Activated CD4-positive, alpha-beta T cell treated with anti-CD3 and anti-CD28 coated beads, Interleukin-2, amount 50 U/mL, for 48 hours (primary cell): ENCODE measurements at places on chromosomes 3 and 15.

DNA sequence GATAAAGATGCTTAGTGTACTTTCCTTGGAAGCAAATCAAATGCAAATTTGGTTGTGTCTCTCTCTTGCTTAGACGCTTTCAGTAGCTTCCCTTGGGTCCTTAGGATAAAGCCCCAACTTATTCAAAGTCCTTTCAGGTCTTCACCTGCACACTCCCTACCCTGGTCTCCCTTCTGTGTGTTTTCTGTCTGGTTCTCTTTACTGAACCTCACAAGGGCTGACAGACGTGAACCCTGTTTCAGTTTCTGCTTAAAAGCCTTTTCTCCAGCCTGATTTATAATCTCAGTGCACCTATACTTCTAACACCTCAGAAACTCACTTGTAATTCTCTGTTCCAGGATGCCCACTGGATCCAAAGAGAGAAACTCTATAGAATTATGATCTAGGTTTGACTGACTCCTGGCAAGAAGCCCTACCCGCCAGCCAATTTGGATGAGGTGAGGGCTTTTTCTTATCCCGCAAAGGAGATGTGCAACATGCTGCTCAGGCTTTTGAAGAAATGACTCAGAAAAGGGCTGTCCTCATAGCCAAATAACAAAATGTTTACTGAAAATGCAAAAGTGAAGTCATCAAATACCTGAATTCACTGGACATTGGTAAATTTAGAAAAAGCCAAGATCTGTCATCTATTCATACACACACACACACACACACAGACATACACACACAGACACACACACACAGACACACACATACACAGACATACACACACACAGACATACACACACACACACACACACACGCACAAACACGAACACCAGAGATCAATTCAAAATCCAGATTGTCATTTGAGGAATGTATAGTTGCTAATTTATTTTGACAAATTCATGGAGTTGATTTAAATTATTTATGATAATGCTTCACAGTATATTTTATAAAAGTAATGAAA is 102.4 kb upstream of the EOMES start:
- no peak for DNase-seq

GRCh38 chr15:92655178-92655995 is at the start of gene FAM174B:
FAM174B (minus strand) TSS chr15:92655775.
- DNase-seq: peak; percentile 45

DNA sequence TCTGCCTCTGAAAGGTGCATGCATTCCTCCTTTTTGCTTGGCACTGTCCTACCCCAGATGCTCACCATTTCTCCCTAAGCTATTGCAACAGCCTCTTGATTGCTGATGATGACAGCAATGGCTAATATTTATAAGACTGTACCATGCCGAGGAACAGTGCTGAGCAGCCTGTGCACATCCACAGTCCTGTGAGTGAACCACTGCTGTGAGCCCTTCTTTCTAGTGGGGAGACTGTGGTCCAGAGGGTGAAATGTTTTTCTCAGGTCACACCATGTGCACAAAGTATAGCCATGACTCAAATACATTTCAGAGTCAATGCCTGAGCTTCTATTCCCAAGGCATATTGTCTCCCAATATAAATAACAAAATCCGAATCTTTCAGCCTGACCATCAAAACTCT is 231.2 kb upstream of the LRTM1 start:
- DNase-seq: no peak

GRCh38 chr3:120637851-120638559 is 41.9 kb downstream of the NDUFB4 start:
- no peak for DNase-seq

DNA sequence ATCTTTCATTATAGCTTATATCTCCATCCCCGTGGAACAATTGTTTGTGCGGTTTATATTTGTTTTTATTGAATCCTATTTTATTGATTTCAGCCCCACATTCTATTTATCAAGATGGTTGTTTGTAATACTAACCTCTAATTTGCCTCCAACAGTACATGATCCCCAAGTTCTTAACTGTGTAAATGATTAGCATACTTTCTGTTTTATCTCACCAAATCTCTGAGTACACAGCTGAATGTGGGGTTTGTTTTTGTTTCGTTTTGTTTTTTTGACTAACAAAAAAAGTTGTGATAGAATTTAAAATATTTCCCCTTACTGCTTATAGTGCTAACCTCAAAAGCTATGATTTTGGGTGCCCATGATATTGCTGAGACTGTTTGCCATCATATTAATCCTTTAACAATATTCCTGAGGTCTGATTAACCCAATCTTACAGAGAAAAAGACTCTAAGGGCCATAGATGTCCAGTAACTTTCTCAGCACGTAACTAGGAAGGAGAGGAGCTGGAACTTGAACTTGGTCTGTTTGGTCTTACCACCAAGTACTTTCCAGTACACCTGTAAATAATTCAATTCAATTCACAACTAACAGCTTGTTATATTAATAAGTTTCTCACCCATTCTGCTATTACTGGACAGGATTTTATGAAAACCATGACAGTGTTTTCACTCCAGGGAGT is 789.8 kb downstream of the TUSC7 start:
- no peak for DNase-seq

GRCh38 chr3:126537730-126538281 is 13.9 kb downstream of the CHST13 start:
- DNase-seq: no peak

- DNase-seq: no peak
These were observed 41.0 kb downstream of the EPHB3 start for GRCh38 chr3:184602372-184603150.

- no peak for DNase-seq
These were observed 344.6 kb downstream of the GBE1 start for GRCh38 chr3:81416812-81417211.

- no peak for DNase-seq
These were observed 17.4 kb upstream of the CHD2 start for GRCh38 chr15:92882697-92883162.

- no peak for DNase-seq
These were observed 89.9 kb upstream of the MITF start for GRCh38 chr3:69649120-69650065.

GRCh38 chr3:14478956-14479550 is 61.1 kb downstream of the GRIP2 start:
- DNase-seq: no peak

- peak; percentile 52 for DNase-seq
These were observed 1.7 kb downstream of the KLHL25 start for GRCh38 chr15:85792912-85793590.

DNA sequence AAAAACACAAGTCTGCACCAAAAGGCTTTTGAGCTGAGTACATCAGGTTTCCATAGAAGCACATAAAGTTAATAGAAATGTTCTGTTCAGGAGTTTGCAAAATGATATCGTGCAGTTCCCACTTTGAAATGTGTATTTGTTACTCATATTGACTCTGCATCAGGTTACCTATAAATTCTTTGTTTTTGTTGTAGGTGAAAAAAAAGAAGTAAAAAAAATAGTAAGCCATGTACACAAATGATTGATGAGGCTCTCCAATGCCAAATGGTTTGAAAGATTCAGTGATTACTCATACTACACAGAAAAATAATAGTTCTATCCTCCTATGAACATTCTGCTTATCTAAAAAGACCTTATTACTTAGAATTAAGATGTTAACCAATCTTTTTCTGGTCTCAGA is 287.3 kb upstream of the MME start:
- no peak for DNase-seq

DNA sequence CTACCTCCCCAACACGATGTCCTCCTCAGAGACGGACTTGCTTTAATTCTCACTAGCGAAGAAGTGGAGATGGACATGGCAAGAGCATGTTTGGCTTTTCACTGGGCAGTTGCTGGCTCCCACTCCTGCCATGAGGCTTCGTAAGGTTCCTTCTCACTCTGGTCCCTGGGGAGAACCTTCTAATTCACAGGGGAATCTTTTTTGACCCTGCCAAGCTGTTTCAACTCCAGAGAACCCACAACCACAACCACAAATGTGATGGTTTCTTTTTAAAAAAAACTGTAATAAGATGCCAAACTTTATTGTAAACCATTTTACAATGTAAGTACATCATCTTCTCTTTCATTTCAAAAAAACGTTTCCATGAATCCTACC is 1.6 kb upstream of the MUSTN1 start:
- DNase-seq: no peak
